ENCODE measurements at places on chromosomes 6 and 20. TPM values are rescaled to one million over a fixed set of nuclear protein-coding genes. Genes with fewer than 3 reads are reported as not detected.

GRCh38 chr20:34473262-34473883, 42.8 kb upstream of the DYNLRB1 start:
- peak; percentile 40 for DNase-seq

GRCh38 chr20:37866051-37866450, 36.9 kb upstream of the VSTM2L start:
- DNase-seq = no peak

DNA sequence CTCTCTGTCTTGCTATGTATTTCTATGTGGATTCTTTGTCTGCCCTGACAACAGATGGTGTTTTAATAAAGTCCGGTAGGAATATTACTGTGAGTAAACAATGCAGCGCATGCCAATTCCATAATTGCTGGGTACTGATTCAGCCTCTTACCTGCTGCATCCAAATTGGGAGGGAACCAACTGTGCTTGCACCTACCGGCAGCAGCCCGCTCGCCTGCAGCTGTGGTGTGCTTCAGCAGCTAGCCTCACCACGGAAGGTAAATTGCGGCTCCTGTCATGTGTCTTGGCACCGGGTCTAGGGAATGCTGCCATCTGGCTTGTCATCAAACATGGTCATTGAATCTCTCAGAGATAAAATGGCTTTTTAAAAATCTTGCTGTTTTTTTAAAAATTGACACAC, 704.8 kb upstream of the SLC35B3 start:
- DNase-seq = no peak

DNA sequence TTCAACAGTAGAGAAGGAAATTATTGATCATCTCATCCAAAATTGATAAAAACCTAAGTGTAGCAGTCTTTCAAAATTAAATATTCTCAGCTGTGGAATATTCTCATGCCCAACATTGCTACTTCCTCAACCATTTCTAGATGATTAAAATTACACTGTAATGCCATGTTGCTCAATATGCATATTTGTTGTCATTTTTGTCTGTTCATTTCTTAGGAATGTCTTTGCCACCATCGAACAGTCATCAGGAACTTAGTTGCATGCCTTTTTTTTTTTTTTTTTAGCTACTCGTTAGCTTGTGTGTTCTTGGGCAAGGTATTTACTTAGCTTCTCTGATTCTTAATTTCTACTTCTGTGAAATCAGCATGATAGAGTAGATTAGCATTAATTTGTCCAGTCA, 188.6 kb downstream of the DTNBP1 start:
- DNase-seq = no peak

GRCh38 chr6:132892929-132893771, 78.8 kb downstream of the RPS12 start:
- DNase-seq = no peak

- DNase-seq = no peak
Observed at GRCh38 chr6:167079853-167080297, 43.0 kb upstream of the CCR6 start.

DNA sequence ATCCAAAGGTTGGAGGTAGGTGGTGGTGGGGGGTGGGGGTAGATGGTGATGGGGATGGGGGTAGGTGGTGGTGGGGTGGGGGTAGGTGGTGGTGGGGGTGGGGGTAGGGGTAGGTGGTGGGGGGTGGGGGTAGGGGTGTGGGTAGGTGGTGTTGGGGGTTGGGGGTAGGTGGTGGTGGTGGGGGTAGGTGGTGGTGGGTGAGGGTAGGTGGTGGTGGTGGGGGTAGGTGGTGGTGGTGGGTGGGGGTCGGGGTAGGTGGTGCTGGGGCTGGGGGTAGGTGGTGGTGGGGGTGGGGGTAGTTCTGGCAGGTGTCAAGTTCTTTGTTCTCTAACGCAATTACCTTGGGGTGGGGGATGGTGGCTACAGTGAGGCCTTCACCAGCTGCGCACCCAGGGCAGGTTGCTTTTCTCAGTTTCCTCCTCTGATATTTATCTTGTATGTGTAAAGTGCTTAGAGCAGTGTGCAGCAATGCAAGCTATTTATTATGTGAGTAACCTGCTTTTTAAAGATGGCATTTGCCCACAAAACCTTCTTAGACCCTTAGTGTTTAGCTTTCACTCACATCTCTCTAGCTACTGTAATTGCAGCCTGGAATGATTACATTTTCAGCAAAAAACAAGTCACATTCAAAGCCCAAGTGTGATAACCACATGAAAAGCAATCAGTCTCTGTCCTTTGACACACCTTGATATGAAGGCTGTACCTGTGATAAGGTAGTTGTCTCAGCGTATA, 8.2 kb upstream of the CCDC167 start:
- DNase-seq = no peak

DNA sequence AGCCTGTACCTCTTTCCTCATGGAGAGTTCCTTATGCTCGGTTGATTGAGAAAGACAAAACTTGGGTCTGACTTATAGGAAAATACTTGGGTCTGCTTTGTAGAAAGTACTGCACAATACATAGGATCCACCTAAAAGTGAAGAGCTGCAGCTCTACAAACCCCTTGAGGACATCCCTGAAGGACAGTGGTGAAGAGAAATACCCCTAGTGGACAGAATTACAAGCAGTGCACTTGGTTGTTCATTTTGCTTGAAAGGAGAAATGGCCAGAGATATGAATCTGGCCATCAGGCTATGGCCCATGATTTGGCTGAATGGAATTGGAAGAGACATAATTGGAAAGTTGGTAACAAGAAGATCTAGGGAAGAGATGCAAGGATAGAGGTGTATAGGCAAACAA, 8.3 kb downstream of the CD24 start:
- no peak for DNase-seq

DNA sequence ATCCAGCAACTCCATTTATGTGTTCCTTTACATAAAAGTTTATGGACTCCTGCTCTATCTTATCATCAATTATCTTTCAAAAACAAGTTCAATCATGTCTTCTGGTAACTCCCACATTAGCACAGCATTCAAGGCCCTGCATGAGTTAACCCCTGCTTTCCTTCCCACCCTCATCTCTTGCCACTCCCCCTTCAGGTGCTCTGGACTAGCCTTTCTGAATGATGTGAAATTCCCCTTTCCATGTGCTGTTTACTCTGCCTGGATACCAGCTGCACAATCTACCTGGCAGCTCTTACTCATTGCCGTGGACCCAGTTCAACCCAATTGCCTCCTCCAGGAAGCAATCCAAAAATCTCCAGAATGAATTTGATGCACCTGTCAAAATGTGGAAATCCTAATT, 11.9 kb downstream of the ADGRF4 start:
- no peak for DNase-seq

GRCh38 chr20:3843490-3843889, 3.1 kb upstream of the MAVS start:
- no peak for DNase-seq

DNA sequence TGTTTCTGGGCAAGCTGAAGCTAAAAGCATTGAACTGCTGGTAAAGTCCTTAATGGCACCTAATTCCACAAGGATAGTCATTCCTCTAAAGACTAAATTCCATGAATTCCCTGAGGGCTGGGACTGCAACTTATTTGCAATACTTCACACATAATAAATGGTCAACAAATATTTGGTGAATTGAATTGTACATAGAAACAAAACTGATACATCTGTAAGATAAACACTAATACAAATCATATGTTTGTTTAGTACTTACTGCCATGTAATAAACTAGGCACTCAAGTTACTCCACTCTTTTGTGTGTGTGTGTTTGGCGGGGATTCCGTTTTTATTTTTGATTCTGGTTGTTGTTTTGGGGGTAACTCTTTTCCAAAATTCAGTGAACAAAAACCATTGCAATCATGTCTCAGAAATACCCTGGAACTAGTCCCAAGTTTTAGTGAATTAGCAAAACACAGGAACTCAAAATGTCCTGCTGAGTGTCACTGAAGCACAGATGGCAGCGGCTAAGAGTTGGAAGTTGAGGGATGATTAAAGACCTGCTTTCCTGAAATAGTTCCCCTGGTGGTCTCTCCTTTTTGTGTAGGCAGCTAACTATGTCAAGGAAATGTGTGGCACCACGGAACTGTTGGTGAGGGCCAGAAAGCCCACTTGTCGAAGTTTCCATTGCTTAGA, 74.8 kb upstream of the SNRPB2 start:
- no peak for DNase-seq

DNA sequence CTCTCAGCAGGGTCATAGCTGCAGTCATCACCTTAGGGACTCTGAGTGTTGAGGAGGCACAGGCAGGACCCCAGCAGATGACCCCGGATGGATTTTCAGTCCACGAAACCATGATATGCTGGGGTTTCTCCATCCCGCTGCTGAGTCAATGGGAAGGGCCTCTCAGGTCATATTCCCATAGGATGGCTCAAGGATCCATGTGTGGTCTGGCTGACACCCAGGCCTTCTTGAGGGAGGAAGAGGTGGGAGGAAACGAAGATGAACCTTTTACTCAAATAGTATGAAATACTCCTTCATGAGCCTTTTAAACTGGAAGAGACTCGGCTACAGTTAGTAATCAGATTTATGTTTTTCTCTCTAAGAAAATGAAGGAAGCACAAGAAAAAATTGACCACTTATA, 10.3 kb upstream of the RALY start:
- no peak for DNase-seq

GRCh38 chr6:12480379-12480778, 190.2 kb downstream of the EDN1 start:
- no peak for DNase-seq

- no peak for DNase-seq
Observed at GRCh38 chr20:61316346-61316745, 64.3 kb downstream of the CDH4 start.

GRCh38 chr6:36139431-36139830, 9.1 kb downstream of the MAPK13 start:
- no peak for DNase-seq

GRCh38 chr6:140847262-140847645, 1285.5 kb upstream of the GJE1 start:
- no peak for DNase-seq

GRCh38 chr6:92864966-92865555, 554.3 kb downstream of the EPHA7 start:
- no peak for DNase-seq

DNA sequence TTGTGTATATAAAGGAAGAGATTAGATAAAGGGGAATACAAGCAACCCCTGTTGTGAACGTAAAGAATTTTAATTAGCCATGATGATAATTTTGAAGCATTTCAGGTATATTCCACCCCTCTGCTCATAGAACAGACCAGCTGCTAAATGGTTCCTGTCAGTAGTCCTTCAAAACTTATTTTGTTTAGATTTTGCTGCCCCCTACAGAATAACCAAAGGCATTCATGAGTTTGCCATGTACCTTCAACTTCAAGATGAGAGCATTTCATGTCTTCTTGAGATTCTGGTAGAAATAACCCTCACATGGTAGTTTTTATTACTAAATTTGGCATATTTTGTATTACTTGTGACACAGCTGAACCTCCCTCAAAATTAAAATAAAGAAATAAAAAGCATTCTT, 1586.7 kb downstream of the HACE1 start:
- no peak for DNase-seq

- DNase-seq = no peak
Observed at GRCh38 chr6:131910956-131911355, 40.2 kb downstream of the CCN2 start.

DNA sequence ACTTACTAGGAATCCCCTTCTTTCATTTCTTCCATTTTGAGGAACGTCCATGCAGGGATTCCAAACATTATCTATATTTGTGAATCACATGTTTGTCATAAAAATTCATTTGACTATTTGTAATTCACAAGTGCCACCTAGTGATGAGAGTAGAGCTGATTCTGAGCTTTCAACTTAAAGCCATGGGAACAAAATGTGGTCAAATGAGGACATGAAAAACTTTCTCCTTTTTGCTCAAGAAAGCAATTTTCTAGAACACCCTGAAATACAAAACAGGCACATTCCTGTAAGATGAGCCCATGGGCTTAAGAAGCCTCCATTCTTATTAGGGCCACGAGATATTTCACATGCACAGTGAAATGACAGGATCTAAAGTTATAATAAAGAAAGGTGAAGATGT, 12.3 kb downstream of the MAP3K7 start:
- no peak for DNase-seq

DNA sequence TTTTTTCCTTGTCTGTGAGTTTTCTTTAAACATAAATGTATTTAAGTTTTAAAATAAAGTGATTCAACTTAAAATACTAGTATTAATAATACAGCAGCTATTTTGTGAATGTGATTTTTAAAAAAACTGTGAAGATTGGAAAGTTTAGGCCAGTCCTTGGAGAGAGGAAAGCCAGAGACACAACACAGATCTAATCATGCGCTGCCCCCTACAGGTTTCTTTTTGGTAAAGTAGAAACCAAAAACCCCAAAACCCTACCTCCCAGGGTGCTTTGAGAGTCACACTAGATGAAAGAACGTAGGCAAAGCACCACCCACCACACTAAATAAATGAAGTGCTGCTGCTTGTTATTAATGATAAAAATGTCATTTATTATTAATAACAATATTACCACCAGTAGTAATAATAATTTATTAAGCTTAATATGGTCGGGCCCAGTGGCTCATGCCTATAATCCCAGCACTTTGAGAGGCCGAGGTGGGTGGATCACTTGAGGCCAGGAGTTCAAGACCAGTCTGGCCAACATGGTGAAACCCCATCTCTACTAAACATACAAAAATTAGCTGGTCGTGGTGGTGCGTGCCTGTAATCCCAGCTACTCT, 33.7 kb downstream of the SLC9A8 start:
- no peak for DNase-seq

GRCh38 chr6:107989166-107990094, 31.4 kb upstream of the SEC63 start:
- DNase-seq = no peak

DNA sequence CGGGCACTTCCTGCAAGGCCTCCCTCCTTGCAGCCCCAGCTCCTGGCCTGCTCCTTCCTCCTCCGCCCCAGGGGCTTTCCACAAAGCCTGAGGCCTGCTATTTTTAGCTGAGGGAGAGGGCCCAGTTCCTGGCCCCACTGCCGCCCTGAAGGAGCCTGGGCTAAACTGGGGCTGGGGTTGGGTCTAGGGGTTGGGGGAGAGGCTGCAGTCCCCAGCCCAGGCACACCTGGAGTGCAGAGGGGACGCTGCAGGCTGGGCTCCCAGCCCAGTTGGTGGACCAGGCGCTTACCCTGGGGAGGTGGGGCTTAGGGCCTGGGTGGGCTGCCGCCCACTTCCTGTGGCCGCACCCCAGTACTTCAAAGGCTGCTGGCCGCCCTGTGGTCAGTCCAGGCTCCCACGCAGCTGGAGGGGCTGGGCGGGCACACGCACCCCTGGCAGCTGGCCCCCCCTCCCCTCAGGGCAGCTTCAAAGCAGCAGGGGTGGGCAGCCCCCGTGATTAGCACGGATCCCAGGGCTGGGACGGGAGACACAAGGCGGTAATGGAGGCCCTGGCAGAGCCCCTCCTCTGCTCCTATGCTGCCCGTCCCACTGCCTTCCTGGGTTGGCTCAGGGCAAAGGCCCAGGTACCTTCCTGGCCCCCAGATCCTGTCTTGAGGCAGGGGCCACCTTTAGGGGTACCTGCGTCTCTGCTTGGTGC, 7.1 kb upstream of the ABHD16B start:
- DNase-seq = peak; percentile 42

GRCh38 chr6:136362421-136363356, 73.0 kb upstream of the BCLAF1 start:
- no peak for DNase-seq

The FUCA2 gene
- 17.4 TPM for total RNA-seq

The OOEP gene
- not detected for total RNA-seq

The ATG5 gene
- 81.5 TPM for total RNA-seq

The C6orf15 gene
- total RNA-seq = not detected

The BLTP3A gene
- total RNA-seq = 2.1 TPM

The RNF8 gene
- 20.9 TPM for total RNA-seq

The NTSR1 gene
- not detected for total RNA-seq

The SLC32A1 gene
- not detected for total RNA-seq

The SERINC1 gene
- 136 TPM for total RNA-seq

The RAB44 gene
- total RNA-seq = 0.37 TPM

The ZNF831 gene
- 0.59 TPM for total RNA-seq

The GPLD1 gene
- under 0.01 TPM for total RNA-seq

All from uterus (tissue), 4 donors.